ENCODE measurements at places on chromosomes 6 and 20. TPM values are rescaled to one million over a fixed set of nuclear protein-coding genes. Genes with fewer than 3 reads are reported as not detected.

DNA sequence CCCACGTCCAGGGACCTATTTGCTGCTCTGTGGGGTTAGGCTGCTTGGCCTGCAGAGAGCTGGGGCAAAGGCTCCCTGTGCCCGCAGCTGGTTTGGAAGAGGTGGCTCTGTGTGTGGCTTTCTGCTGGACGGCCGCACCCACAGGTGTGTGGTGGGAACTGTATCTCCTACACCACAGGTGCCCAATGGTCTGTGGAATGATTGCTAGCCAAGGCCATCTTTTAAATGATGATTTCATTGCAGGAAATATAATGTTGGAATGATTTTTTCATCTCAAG, 178.4 kb downstream of the DLL1 start:
- no peak for DNase-seq

DNA sequence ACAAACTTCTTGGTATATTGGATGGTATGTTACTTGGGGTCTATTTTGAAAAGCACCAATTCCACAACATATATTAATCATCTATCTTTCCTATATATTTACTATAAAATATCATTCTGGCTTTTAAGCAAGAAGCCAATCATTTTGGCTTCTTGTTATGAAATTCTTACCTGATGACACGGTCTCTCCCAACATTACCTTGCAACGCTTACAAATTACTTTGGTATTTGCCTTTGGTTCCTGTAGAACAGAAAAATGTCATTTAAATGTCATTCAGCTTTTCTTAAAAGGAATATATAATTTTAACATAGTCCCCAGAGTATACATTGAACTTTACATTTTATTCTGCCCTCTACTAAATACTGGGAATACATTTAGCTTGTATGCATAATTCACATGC, 27.4 kb downstream of the UBE3D start:
- no peak for DNase-seq

- DNase-seq: no peak
Observed at GRCh38 chr6:69907981-69908498, 41.7 kb downstream of the COL19A1 start.

- DNase-seq: no peak
Observed at GRCh38 chr6:143934867-143935266, 70.6 kb downstream of the ZC2HC1B start.

GRCh38 chr6:18405477-18406293, 18.5 kb downstream of the RNF144B start:
- no peak for DNase-seq

DNA sequence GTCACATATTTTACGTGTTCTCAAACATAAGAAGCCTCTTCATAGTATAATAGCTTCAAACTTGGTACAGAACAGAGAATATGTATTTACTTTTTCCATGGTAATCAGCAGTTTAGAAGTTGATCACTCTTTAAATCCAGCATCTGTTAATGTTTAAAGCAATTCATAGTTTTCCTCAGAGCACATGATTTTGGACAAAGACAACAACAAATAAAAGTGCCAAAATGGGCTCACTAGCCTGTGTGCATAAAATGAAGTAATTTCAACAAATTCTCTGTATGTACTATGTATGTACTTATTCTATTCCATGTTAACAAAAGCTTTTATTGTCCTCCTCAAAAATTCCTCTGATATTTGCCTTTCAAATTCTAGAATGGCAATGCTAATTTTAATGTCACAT, 38.1 kb upstream of the UST start:
- no peak for DNase-seq

- no peak for DNase-seq
Observed at GRCh38 chr6:159045801-159046200, 1.0 kb upstream of the TAGAP start.

DNA sequence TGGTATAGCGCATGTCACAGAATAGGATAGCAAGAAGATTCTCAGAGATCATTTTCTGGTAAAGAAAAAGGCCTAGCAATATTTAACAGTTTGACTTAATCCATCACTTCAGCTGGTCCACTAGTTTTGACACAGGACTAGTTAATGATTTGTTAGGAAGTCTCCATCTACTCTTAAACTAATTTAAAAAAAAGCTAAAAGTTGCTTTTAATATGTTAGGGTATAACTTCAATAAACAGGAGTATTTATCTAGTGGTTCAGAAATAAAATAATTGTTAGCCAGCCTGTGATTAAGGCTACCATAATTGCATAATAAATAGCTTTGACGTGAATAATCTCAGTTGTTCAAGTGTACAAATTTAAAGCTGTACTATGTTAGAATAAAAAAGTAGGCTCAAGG, 195.6 kb downstream of the FUT9 start:
- no peak for DNase-seq

GRCh38 chr6:155177363-155177961, 86.4 kb upstream of the CLDN20 start:
- peak; percentile 83 for DNase-seq

GRCh38 chr6:146944809-146945208, 259.4 kb upstream of the STXBP5 start:
- DNase-seq: no peak

DNA sequence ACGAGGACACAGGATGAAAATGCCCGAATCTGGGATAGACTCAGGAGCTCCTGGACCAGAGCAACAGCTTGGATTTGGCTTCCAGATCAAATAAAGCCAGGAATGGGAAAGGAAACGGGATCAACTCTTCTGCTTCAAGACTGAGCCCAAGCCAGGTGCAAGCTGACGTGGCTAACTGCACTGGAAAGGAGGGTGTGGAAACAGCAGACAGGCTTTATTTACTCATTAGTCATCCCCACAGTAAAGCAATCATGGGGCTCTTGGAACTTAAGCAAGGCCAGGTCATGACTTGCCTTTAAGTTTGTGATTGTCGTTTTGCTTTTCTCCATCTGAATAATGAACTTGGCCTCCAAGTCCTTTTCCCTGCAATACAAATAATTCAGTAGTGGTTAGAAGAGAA, 45.2 kb downstream of the KIF16B start:
- DNase-seq: no peak

DNA sequence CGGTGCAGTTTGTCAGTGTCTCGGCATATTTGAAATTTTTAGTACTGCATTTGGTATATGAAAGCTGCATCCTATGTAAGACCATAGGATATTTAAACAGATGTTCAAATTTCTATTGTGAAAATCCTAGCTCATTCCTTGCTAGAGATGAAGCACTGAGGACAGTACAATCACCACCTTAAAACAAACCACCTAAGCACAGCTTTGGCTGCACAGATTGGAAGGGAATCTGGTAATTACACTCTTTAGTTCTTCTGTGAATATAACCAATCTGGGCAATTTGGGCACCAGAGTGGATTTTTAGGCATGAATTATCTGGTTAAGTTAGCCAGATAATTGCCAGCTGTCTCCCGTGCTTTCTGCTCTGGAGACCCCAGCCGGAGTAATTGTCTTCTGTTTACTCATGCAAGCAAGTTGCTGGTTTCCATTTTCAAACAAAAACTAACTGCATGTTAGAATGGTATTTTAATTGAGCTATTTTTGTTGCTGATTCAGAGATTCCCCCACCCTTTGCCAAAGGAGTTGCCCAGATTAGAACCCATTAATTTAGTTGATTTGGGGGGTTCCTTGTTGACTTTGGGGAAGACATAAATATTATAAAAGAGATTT, 36.9 kb downstream of the E2F3 start:
- DNase-seq: no peak

- no peak for DNase-seq
Observed at GRCh38 chr6:156167016-156167624, 610.1 kb upstream of the ARID1B start.

DNA sequence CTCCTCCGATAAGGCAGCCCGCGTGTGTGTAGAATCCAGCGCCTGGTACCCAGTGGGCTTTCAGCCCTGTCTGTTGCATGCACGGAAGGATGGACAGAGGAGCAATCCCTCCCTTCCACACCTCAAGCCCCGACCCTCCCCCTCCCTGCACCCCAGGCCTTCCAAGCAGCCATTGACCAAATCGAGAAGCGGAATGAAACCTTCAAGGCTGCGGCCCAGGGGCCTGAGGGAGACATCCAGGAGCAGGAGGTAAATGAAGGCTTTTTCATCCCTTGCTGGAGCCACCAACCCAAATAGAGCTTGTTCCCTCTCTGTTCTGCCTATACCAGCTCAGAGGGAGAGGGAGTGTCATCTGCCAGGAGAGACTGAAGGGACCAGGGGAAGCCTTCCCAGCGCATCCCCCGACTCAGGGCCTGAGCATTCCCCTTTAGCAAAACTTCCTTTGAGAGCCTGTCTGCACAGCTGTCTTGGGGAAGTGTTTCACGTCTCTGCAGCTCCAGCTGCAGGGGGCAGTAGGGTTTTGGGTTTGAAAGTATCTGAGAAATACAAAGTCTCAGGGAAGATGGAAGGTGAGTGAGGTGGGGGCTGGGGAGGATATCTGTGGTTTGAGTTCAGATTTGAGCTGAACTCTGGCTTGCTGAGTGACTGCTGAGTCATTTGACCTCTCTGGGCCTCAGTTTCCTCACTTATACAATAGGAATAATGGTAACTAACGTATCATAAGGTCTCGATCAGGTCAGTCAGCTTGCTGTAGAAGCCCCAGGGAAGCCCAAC, 16.1 kb downstream of the FGD2 start:
- DNase-seq: peak; percentile 63

DNA sequence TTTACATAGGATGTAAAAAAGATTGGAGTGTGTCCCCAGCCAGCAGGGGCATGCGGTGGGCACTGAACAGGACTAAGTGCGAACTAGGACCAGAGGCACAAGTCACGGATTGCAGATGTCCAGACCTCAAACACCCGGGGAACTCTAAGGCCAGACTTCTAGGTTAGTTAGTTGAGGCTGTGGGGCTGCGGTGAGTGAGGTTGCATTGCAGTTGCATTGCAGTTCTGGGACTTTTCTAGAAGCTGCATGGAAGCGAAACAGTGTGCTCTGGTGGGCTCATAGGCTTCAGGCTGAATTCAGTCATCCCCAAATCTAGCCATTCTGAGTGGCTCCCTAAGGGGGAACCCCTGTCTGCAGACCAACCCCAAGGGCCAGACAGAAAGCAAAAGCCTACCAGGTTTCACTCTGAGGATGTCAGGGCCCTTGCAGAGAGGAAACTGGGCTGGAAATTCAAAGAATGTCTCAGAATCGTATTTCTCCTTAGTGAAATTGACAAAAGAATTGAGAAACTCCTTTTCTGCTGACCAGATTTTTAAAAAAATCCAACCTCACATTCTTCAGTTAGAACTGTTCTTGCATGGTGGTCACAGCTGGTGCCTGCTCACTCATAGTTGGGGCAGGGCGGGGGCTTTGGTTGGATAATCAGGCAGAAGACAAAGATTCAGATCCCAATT, 182.8 kb downstream of the ZDHHC14 start:
- DNase-seq: no peak

DNA sequence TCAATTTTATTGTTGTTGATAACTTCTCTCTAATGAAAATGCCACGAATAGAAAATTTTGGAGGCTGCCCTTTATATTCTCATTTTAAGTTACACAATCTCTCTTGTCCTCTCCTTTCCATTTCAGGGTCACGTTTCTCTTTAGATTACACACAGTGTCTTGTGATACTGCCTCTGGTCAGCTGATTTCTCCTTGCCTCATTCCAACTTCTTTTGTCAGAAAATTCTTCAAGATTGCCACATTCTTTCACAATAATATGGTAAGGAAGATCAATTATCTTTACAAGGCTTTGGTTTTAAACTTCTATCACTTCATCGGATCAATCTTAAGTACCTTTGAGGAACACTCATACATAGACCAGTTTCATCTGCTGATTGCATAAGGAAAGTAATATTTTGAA, 370.3 kb downstream of the RFPL4B start:
- DNase-seq: no peak

- DNase-seq: no peak
Observed at GRCh38 chr6:140909625-140910024, 1223.1 kb upstream of the GJE1 start.

DNA sequence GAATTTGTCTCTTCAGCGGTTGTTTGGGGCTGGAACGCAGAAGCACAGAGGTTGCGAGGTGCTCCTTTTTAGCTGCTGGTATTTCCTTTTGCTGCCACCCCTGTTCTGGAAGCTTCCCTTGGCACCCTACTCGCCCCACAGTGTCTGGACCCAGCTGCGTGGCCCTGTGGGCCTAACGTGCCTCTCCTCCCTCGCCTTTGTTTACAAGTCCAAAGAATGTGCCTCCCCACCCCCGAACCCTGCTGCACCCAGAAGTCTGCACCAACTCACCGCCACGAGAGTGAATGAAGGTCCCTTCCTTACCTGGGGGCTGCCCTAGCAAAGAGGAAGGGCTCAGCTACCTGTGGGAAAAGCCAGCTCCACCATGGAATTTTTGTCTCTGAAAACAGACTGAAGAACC, 139.7 kb upstream of the RPS6KA2 start:
- DNase-seq: no peak

DNA sequence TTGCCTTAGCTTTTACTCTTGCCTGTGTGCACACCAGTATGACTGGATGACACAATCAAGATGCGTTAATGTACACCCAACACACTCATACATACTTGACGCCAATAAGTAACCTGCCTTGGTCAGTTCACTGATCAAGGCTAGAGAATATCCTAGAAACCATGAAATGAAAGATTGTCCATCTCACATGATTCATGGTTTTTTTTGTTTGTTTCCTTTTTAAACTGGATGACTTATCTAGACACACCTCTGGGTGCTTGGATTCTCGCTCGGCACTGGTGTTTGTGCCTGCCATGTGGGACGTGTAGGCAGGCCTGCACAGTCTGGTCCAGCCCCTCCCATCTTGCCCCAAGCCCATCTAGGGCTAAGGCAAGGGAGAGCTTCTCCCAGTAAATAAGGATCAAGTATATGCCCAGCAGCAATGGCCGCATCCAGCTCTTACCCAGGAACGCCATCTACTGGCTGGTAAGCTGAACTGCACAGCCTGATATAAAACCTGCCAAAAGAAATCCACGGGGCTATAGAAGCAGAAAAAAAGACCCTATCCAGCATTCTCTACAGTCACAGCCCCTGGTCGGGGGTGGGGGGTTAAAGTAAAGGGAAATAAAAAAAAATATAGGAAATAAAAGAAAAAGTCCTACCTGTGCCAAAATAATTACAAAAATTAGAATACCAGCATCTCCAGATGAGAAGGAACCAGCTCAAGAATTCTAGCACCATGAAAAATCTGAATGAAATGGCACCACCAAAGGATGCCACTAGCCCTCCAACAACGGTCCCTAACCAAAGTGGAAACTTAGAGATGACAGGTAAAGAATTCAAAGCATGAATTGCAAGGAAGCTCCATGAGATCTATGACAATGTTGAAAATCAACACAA, 73.3 kb downstream of the OTOR start:
- peak; percentile 59 for DNase-seq

KCNB1 gene
- total RNA-seq: under 0.01 TPM

MICB gene
- total RNA-seq: 5.0 TPM

TP53RK gene
- total RNA-seq: 8.7 TPM

DEFB124 gene
- not detected for total RNA-seq

LCA5 gene
- 2.2 TPM for total RNA-seq

CD93 gene
- 129 TPM for total RNA-seq

TRAPPC3L gene
- total RNA-seq: not detected

BPIFB2 gene
- total RNA-seq: not detected

FLRT3 gene
- 3.4 TPM for total RNA-seq

CCN6 gene
- total RNA-seq: not detected

SGK2 gene
- total RNA-seq: not detected

TRIM15 gene
- total RNA-seq: not detected

NQO2 gene
- total RNA-seq: 7.6 TPM

WFDC12 gene
- total RNA-seq: not detected

OPRM1 gene
- total RNA-seq: not detected

SLC16A10 gene
- 0.20 TPM for total RNA-seq

KCNK5 gene
- total RNA-seq: not detected

COL12A1 gene
- 0.60 TPM for total RNA-seq
